Vagina (tissue), 2 donors: ENCODE measurements at places on chromosomes 12 and 14.

- no peak for DNase-seq
These were observed 32.9 kb upstream of the ZFP36L1 start for GRCh38 chr14:68825729-68826128.

DNA sequence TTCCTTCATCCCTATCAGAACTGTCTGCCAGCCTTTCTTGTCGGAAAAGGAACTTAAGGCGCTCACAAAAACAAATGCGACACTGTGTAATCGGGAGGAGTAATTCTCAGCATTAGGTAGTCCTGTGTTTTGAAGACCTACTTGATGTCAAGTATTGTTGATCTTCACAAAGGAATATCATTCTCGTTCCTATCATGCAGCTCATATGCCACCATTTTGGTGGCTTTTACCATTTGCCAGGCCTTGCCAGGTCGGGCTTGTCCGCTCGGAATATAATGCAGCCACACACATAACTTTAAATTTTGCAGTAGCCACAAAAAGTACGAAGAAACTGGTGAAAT, 903 bp upstream of the PPP4R3A start:
- DNase-seq, result no peak

DNA sequence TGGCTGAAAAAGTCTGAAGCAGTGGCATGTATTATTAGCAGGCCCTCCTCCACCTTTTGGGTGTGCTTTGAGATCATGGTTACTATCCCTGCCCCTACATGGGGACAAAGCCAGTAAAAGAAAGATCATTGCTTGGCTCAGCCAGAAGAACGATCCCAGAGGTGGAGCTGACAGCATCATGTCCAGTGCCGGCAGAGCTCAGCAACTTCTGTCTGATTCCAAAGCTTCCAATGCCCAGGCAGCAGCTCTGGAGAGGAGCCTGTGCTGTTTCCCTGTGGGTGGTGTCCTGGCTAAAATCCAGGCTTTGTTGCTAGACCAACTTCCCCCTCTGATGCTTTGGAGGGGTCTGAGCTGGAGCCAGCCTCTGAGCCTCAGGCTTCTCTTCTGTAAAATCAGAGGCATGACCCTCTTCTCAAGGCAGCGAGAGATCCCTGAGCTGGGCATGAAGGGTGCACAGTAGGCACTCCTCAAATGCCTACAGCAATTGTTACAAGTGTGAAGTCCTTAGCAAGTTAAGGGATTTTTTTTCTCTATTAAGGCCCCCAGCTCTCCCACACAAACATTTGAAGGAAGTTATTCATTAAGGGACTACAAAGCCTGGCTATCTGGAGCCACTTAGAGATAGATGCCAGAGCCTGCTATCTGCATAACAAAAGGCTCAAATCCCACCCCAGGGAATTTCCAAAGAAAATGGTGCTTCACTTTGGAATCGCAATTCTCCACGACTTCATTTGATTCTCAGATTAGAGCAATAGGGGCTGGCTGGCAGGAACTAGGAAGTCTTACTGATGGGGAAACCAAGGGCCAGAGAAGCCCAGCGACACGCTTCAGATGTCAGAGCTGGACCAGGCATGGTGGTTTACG, 10.9 kb upstream of the GSC start:
- DNase-seq, result no peak

DNA sequence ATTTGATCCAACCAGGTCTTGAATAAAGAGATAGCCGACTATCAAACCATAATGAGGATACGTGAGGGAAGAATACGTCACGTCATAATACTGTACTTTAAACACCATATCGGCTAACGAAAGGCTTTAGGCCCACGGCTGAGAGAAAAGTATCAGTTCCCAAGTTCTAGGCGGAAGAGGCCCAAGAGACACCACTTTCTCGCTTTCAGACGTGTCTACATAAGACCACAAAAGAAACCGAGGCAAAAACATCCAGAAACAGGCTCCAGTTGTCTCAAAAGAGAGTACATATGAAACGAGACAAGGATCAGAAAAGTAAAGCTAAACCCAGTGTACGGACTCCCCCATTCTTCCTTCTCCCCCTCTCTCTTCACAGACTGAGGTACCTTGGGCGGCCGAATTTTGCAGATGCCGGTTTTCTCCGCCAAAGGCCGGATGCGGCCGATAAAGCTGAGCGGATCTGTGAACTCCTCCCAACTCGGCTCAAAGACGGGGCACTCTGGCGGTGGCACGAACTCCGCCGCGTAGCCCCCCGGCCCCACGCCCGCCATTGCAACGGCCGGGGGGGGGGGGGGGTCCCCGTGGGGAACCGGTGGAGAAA, 479 bp downstream of the KDM5A start:
- no peak for DNase-seq

- no peak for DNase-seq
These were observed 128.6 kb upstream of the PLEKHG7 start for GRCh38 chr12:92574051-92574783.
